ENCODE measurements at places on chromosomes 3 and 15. TPM values are rescaled to one million over a fixed set of nuclear protein-coding genes. Genes with fewer than 3 reads are reported as not detected.

The THBS1 gene
- 184 TPM for total RNA-seq

The KLHL40 gene
- 159 TPM for total RNA-seq

The CLEC3B gene
- total RNA-seq = 57.1 TPM

The TERC gene
- 179 TPM for total RNA-seq

The RBP2 gene
- total RNA-seq = not detected

The SLC38A3 gene
- total RNA-seq = 1.2 TPM

The PPP1R2 gene
- 92.1 TPM for total RNA-seq

The CAMK2N2 gene
- total RNA-seq = not detected

The DPH3 gene
- 16.5 TPM for total RNA-seq

The TNFAIP8L3 gene
- 6.5 TPM for total RNA-seq

The PLSCR2 gene
- total RNA-seq = not detected

The IL17RC gene
- total RNA-seq = 24.4 TPM

The IL17RE gene
- 4.8 TPM for total RNA-seq

The GYG1 gene
- total RNA-seq = 51.8 TPM

The EOMES gene
- total RNA-seq = 0.31 TPM

The SPINT1 gene
- total RNA-seq = 49.2 TPM

The PROS1 gene
- 43.9 TPM for total RNA-seq

The PAK2 gene
- total RNA-seq = 50.9 TPM

The XCR1 gene
- total RNA-seq = not detected

The GABRG3 gene
- total RNA-seq = 0.21 TPM

The RBPMS2 gene
- 0.41 TPM for total RNA-seq

The SCAANT1 gene
- total RNA-seq = not detected

The FAM240A gene
- 0.10 TPM for total RNA-seq

The MB21D2 gene
- total RNA-seq = 12.7 TPM

The IMPG2 gene
- 2.1 TPM for total RNA-seq

The STRA6 gene
- 14.2 TPM for total RNA-seq

The AP3B2 gene
- total RNA-seq = 1.3 TPM

The ITGB5 gene
- total RNA-seq = 63.3 TPM

The USP50 gene
- not detected for total RNA-seq

The LTK gene
- 1.6 TPM for total RNA-seq

The FRMD4B gene
- 44.4 TPM for total RNA-seq

The ERC2 gene
- total RNA-seq = 3.4 TPM

The SLC12A1 gene
- total RNA-seq = not detected

The CTXND1 gene
- 1.2 TPM for total RNA-seq

The BRK1 gene
- total RNA-seq = 107 TPM

The MORC1 gene
- not detected for total RNA-seq

The DHFR2 gene
- total RNA-seq = 7.2 TPM

The CFAP100 gene
- total RNA-seq = not detected

The ECE2 gene
- total RNA-seq = not detected

Measured in tongue (tissue), 3 donors.